Pancreas (tissue), 10 donors: ENCODE measurements at places on chromosomes 12 and 14. TPM values are rescaled to one million over a fixed set of nuclear protein-coding genes. Genes with fewer than 3 reads are reported as not detected.
A peak's percentile ranks its signal among the peaks of the same experiment; 100 is the strongest.

TAS2R8 gene
- total RNA-seq = not detected

GRCh38 chr14:23548351-23549318 is 2.9 kb downstream of the ZFHX2 start:
- DNase-seq = no peak

DNA sequence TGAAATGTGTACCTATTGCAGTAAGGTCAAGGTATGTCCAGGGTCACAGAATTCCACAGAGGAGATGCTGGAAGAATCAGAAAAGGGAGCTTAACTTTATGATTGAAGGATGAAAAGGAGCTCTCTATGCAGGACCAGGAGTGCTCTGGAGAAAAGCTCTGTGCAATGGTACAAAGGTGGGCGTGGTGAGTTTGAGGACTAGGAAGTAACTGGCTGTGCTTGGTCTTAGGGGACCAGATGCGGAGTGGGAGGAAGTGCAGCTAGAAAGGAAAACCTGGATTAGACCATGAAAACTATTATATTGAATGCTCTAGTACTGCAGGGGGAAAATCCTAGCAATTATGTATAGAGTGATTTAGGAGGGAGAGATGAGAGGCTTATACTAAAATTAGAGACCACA is 56.8 kb downstream of the BTG1 start:
- no peak for DNase-seq

PPM1H gene
- total RNA-seq = 10.1 TPM

GRCh38 chr14:106286697-106287290 is 760.4 kb downstream of the TMEM121 start:
- DNase-seq = no peak

GRCh38 chr12:24821691-24822090 is 127.2 kb downstream of the BCAT1 start:
- no peak for DNase-seq

GRCh38 chr12:103560604-103561101 is 26.4 kb upstream of the STAB2 start:
- DNase-seq = no peak

NYNRIN gene
- total RNA-seq = 2.1 TPM

SLC4A8 gene
- 3.1 TPM for total RNA-seq

GRCh38 chr12:49345051-49345824 is 1.4 kb upstream of the DNAJC22 start:
- DNase-seq = peak; percentile 40

CD27 gene
- 0.21 TPM for total RNA-seq

CTSG gene
- 3.5 TPM for total RNA-seq

- peak; percentile 80 for DNase-seq
Observed at GRCh38 chr12:55073043-55074022, 52.9 kb upstream of the OR9K2 start.

- DNase-seq = no peak
Observed at GRCh38 chr12:61161961-61162360, 1098.2 kb upstream of the USP15 start.

- DNase-seq = no peak
Observed at GRCh38 chr12:105138248-105138647, 30.7 kb downstream of the WASHC4 start.

- DNase-seq = no peak
Observed at GRCh38 chr12:95998611-95999286, 2.6 kb upstream of the HAL start.

DNA sequence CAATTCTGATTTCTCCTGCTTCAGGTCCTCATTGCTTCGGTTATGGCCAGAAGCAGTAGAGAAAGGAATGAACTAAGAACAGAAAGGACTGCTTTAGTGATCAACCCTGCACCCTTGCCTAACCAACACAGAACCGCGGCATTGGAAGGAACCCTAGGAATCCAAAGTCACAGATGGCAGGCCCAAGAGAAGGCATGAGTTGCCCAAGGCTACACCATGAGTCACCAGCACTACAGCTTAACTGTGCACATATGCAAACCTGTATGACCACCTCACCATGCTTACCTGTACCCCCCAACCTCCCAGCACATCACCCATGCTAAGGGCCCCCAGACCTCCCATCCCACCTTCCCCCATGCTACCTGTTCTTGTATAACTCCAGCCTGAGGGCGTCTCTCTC is 25.9 kb upstream of the BLTP3B start:
- DNase-seq = no peak
